CD4-positive, alpha-beta T cell treated with Interleukin-2 at 100 ng/mL for 4 hours (primary cell): ENCODE measurements at places on chromosomes 16 and 17.

GRCh38 chr16:57500578-57501111, 14.4 kb upstream of the DOK4 start:
- no peak for DNase-seq

- DNase-seq: no peak
These were observed 1.3 kb upstream of the FSCN2 start for GRCh38 chr17:81526662-81527571.

DNA sequence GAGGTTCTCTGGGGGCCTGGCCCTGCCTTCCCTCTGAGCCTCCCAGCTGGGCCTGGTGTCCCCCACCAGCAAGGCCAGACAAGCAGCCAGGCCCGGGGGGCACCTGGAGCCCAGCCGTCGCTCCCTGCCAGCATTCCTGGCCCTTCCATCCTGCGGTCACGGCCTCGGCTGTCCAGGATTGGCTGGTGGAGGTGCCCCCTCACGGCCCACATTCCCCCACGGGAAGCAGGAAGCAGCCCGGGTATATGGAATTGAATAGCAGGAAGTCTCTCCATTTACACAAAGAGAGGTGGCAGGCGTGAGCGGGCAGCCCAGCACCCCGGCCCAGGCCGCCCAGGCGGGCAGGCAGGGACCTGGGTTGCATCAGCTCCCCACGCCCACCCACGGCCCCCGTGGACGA, 14.5 kb downstream of the TRAF7 start:
- DNase-seq: no peak

DNA sequence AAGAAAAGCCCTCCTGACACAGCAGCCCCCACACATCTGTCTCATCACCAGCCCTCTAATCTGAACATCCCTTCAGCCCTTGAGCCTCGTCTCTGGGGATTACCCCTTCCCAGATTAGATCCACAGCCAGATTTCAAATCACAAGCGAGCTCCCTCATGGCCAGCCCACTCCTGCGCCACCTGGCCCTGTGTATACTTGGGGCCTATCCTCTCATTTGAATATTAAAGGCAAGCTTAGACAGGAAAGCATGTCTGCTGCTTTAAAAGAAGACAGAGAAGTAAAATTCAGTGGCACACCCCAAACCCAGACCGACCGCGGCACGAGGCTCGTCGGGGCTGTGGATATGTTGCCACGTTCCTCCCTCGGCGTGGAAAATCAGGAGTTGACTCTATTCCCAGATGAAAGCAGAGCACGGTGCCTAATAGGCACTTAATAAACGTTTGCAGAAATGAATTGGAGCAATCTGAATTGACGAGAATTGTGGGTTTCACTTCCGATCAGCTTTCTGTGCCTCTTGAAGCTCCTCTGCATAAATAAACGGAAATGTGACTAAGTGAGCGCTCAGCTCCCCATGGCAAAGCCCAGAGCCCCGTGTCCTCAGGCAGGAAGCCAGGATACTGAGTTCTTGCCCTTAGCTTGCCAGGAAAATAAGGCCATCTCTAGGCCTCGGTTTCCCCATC, 108.0 kb downstream of the CCDC182 start:
- DNase-seq: no peak
